Peyer's patch (tissue), 4 donors: ENCODE measurements at places on chromosomes 3 and 15. TPM values are rescaled to one million over a fixed set of nuclear protein-coding genes. Genes with fewer than 3 reads are reported as not detected.

NEK4 gene
- total RNA-seq, result 24.3 TPM

PLA1A gene
- 0.85 TPM for total RNA-seq

ATP8B4 gene
- total RNA-seq, result 4.9 TPM

SH2D7 gene
- 4.2 TPM for total RNA-seq

SAMD7 gene
- not detected for total RNA-seq

MASP1 gene
- total RNA-seq, result 0.70 TPM

PCSK6 gene
- 10.8 TPM for total RNA-seq

AADAC gene
- total RNA-seq, result 9.9 TPM

LTK gene
- 39.0 TPM for total RNA-seq

PRRT3 gene
- 3.4 TPM for total RNA-seq
